AG09319 (cell line): ENCODE measurements at places on chromosomes 6 and 20.
A peak's percentile ranks its signal among the peaks of the same experiment; 100 is the strongest.

GRCh38 chr6:37406726-37407341 is 26.2 kb upstream of the CMTR1 start:
- DNase-seq: no peak

DNA sequence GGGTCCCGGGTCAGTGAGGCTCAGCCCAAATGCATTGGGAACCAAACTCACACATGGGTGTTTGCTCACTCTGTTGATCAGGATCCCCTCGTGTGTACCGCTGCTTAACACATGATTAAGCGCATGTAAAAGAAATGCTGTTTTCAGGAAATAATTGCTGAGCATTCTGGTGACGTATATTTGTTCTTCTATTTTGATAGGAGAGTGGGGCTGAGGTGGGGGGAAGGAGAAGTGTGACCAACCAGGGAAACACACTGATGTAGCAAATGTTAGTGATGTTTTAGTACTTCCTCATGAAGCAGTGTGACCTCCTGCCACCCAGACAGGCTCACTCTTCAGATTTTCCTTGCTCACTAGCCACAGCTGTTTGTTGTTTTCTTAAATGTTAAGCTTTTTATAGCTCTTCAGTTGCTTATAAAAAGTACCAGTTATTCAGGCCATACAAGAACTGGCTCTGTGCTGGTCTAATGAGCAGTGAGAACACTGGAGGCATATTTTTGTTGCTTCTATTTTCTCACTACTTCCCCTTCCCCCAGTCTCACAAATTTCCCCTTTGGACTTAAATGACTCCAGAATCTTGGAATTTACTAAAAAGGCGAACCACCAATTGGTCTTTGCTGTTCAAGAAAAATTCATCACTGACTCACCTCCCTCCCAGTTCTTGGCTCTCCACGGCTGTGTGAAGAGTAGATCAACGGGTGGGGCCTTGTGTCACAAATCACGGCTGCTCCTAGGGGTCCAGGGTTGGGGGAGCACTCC is 79.2 kb upstream of the BACH2 start:
- DNase-seq: no peak

DNA sequence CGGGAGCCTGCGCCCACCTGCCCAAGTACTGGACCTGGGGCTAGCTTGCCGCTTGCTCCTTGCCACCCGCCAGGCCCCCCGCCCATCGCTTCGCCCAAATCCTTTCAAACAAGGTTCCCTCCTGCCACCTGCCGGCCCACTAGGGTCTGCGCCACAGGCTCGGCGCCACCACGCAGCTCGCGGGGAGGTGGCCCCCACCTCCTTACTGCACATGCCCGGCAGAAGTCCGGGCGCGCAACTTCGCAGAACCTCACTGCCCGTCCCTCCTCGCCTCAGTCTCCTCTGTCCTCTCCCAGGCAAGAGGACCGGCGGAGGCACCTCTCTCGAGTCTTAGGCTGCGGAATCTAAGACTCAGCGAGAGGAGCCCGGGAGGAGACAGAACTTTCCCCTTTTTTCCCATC is 11.2 kb downstream of the GNAS-AS1 start:
- DNase-seq: no peak

- DNase-seq: no peak
These were observed 151.4 kb upstream of the CHD6 start for GRCh38 chr20:41769592-41770018.

DNA sequence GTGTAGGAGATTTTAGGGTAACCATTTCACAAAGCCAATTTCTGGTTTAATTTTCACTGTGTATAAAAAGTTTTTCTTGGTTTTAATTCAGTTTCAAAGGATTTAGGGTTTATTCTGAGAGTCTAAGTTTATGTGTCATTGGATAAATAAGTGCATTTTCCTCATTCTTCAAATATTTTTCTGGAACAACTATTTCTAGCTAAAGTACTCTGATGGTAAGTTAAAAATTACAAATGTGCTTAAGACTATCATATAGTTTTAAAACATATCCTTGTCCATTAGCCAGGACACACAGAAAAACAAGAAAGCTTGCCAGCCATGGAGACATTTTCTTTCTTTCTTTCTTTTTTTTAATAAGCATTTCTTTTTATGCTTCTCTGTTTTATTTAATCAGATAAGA is 333.0 kb downstream of the RFPL4B start:
- no peak for DNase-seq

DNA sequence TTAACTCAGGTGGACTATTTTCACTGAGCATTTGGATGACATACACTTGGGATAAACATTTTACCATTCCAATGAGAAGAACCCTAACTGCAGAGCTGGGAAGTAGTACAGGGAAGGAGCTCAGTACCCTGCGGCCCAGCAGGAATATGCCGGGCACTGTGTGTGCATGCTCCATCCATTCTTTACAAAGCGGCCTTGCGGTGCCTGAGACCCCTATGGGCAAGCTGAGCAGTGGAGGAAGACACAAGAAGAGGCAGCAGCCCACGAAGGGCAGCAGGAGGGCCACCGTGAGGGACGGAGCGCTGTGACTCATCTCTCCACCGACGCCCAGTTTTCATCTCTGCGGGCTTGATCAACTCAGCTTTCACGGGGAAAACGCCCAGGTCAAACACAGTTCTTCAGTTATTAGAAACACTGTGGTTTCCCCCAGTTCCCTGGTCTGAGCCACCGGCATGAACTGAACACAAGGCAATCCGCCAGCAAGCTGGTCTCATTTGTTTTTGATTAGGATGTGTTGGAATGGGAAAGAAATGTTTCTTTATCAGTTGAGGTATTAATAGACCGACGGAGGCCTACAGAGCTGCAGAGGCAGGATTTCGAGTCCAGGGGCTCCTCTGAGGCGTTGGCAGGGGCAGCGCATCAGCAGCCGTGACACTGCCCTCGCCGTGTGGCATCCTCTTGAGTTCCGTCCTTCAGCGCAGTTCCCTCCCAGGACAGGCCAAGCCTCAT is 44.9 kb downstream of the IRF4 start:
- DNase-seq: peak; percentile 81

- peak; percentile 40 for DNase-seq
These were observed 208.8 kb downstream of the RNF144B start for GRCh38 chr6:18595774-18596530.

DNA sequence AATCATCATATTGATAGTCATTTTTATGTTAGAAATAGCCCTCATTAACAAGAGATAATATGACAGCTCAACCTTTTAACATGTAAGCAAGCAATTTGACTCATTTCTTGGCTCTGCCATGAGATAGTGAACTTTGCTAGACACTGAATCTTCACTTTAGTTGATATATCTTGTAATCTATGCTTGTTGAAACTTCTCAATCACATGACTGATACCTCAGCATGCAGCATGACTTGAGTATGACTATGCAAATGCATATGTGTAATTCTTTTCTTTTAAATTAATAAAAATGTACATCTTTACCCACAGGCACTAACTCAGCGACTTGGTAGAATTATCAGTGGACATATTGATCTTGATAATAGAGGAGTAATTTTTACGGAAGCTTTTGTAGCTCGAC is 6.6 kb downstream of the UFL1 start:
- no peak for DNase-seq

- no peak for DNase-seq
These were observed 146.4 kb downstream of the SLC22A3 start for GRCh38 chr6:160494576-160494975.

GRCh38 chr20:7094438-7094997 is 327.0 kb downstream of the BMP2 start:
- DNase-seq: no peak

DNA sequence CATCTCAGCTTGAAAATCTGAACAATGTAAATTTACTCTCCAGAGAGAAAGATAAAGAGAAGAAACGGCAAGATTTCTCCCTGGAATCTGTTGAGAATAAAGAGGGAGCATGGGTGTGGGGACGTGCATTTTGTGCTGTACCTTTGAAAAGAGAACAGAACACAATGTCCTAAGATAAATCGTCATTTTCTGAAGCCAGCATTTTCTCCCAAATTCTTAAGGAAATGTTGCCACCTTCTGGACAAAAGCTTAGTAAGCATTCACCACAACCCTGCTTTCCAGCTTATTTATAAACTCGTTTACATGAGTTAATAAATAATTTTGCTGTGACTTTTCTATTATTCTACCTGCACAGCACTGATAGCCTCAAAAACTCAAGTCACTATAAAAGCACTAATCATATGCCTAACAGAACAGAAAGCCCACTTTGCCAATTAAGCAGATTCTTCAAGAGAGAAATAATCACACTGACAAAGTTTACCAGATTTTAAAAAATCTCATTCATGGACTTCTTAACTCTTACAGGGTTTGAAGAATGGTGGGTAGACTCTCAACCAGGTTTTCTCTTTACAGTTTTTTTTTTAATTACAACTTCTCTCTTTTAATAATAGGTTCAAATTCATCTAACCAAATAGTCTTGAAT is 155.8 kb downstream of the MBOAT1 start:
- peak; percentile 5 for DNase-seq

- DNase-seq: no peak
These were observed 155.4 kb downstream of the BMP7 start for GRCh38 chr20:57111028-57111373.

- no peak for DNase-seq
These were observed 686.9 kb upstream of the MAP3K7 start for GRCh38 chr6:91273729-91274128.

- DNase-seq: no peak
These were observed 114.4 kb upstream of the COL21A1 start for GRCh38 chr6:56361812-56362211.

DNA sequence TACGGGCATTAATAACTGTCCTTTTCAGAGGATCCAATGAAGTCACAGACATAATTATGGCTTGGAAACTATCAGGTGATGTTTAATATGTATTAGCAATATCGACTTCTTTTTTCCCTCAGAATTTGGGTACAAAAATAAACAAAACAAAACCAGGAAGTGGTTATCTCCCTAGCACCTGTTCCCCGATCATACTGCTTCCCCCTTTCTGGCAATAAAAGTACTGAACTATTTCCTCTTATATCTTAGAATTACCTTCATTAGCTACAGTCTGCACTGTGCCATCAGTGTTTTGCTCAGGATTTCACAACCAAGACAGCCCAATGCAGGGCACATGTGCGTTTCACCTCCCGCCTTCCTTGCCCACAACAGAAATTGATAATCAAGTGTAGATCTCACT is 216.9 kb upstream of the BTBD3 start:
- DNase-seq: no peak

DNA sequence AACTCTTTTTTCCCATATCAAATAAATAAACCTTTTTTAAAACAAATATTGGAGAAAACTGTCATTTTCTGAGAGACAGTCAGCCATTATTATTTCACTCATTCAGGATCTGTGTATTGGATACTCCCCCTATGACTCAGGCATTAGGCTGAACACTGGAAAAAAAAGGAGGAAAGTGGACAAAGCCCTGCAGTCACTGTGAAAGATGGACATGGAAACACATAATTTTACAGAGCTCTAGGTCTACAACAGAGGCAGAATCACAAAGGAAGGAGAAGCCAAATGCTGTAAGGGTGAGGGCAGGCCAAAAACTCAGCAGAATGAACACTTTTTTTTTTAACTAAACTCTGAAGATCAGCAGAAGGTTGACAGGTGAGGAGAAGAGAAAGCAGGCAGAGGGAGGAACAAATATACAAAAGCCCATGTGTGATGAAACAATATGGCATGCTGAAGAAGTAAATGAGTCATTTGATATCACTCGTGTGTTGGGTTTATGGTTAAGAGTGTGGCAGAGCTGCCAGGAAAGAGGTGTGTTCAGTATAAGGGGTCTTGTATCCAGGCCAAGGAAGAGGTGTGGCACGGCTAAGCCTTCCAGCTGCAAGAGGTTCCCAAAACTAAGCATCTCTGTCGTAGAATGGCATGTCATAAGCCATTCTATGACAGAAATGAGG is 39.1 kb downstream of the EPB41L2 start:
- DNase-seq: no peak

GRCh38 chr6:2157441-2158127 is 87.8 kb downstream of the GMDS start:
- DNase-seq: peak; percentile 87

- DNase-seq: no peak
These were observed 109.0 kb downstream of the RALGAPA2 start for GRCh38 chr20:20603339-20603990.

- DNase-seq: no peak
These were observed 2.2 kb downstream of the KCNG1 start for GRCh38 chr20:51020657-51021056.

- DNase-seq: no peak
These were observed 33.9 kb upstream of the KLHL31 start for GRCh38 chr6:53699462-53699861.

GRCh38 chr20:51978070-51978501 is 175.8 kb upstream of the SALL4 start:
- DNase-seq: no peak

DNA sequence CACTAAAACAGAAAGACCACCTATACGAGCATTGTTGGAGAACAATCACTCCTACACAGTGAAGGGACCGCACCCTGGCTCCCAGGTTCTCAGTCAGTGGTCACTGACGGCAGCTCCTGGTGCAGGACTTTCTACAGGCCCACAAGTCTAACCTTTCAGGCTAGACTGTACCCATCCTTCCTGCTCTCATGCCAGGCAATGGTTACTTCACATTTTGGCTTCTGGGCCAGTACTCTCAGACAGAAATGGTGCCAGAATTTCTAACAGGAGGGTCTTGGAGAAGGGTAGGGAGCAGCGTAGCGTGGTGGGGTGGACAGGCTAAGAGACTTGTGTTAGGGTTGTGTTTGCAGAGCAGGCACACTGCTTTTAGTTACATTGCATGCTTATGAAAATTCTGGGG is 12.1 kb downstream of the TOMM34 start:
- DNase-seq: no peak

GRCh38 chr6:3075772-3076113 is 7.4 kb downstream of the RIPK1 start:
- no peak for DNase-seq

DNA sequence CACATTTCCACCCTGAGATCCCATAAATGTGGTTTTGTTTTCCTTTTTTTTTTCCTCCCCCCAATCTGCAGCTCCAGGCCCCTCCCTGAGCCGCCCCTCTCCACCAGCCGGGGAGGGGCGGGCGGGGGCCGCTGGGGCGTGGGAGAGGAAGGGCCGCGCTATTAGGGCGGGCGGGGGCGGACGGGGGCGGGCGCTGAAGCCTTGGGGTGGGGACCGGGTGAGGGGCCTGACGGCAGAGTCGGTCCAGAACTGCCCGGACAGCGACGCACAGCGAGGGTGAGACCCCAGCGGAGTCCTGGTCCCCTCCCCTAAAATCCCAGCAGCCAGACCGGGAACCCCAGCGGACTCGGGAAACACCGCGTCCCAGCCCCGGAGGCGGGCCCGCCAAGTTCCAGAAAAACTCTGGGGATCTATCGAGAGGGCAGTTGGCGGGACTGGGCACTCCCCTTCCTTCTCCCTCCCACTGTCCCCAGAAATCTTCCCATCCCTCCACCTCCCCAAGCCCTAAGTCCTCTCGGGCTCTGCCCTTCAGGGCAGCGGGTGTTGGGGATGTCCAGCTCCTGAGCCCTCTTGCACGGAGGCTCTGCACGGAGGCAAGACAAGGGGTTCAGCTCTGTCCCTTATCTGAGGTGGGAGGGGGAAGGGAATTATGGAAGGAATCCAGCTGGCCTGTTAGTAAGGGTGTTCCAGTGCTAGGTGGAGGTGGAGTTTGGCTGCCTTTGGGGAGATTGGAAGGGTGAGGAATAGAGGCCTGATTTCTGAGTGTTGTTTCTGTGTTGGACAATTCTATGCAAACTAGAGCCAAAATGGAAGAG is at the start of gene PRICKLE4:
TSS of gene PRICKLE4 (plus strand) at position 232 of the 815 bp plus-strand sequence. CDS start 2,692 bp downstream, outside the sequence.
- no peak for DNase-seq

- no peak for DNase-seq
These were observed 429.7 kb upstream of the RUNX2 start for GRCh38 chr6:44898296-44898930.
